Endothelial cell of umbilical vein (primary cell): ENCODE measurements at places on chromosomes 12 and 14.

DNA sequence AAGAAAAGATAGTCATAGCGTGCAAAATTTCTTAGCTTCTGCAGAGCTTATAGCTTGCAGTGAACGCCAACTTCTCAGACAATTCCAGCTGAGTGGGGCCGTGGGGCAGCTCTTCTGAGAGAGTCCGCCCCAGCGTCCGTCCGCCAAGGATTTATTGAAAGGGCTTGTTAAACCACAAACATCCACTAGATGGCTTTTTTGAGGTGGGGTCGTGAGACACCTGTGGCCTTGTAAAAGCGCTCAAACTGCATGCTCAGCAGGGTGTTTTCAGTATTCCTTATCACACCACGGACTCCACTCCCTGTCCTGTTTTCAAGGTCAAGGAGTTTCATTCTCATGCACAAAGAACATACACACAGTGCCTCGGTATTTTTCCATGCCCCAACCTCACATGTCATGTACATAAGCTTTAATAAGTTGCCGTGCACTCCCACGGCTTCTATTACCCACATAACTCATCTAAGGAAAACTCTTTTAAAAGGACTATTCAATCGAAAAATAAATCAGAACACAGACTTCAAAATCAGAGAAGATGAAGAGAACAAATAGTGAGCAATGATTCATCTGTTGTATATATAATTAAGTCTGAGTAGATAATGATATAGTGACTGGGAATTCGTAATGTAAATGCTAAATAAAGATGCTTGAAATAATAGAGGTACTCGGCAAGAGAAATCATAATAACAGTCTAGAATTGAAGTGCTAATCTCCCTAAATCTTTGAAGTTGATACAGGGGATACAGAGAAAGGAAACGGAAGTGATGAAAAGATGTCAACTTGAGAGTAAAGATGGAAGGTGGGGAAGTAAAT lies 46.7 kb downstream of the WBP11 start:
- no peak for DNase-seq

- no peak for DNase-seq
Observed at GRCh38 chr14:103581954-103582703, 19.4 kb downstream of the COA8 start.

DNA sequence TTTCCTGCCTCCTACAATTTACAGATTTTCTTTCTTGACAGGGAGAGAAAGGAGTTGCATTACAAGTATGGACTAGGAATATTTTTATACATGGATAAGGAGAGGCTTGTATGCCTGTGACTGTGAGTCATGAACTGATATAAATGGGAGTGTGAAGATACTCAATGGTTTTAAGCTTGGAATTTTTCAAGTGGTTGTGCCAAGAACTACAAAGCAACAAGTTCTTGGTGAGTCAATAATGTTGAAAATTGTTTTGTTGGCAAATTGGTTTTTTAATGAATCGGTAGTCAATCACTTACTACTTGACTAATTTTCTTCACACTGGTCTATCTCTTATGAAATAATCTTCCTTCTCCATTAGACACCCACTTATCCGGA lies 58.9 kb upstream of the HMGA2 start:
- peak; percentile 54 for DNase-seq

GRCh38 chr14:70698288-70698687 lies 56.6 kb downstream of the TTC9 start:
- DNase-seq = no peak

- peak; percentile 61 for DNase-seq
Observed at GRCh38 chr14:20632831-20633691, 8.4 kb downstream of the OR6S1 start.

GRCh38 chr14:79334272-79334671 lies 877.0 kb downstream of the DIO2 start:
- DNase-seq = no peak

- DNase-seq = peak; percentile 85
Observed at GRCh38 chr14:22099942-22100763, 426.5 kb upstream of the OR4E1 start.

- no peak for DNase-seq
Observed at GRCh38 chr14:88473791-88474190, 81.0 kb downstream of the PTPN21 start.

DNA sequence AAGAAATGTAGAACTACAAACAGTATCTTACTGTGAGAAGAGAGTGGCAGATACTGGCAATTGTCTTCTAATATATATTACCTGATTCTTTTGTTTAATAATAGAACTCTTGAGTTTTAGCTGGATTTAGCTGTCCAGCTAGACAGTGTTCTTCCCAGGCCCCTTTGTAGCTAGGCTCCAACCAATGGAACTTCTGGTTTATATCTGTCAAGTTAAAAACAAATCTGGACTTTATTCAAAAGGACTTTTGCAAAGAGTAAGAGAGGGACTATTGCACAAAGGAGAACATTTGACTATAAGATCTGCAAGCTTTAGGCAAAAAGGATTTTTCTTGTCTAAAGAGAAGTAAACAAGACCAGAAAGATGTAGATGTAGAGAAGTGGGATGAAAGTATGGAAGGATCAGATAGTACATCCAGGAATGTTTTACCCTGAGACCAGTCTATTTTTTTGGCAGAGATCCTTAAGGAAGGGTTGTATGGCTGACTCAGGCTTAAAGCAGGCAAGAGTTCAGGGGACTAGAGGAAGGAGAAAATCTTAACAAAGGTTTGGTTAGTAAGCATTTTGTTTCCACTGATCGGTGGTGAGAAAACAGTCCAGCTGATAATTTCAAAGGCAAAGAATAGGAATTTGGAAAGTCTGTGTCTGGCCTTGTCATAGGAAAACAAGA lies 111.1 kb upstream of the PLEKHA5 start:
- peak; percentile 70 for DNase-seq

DNA sequence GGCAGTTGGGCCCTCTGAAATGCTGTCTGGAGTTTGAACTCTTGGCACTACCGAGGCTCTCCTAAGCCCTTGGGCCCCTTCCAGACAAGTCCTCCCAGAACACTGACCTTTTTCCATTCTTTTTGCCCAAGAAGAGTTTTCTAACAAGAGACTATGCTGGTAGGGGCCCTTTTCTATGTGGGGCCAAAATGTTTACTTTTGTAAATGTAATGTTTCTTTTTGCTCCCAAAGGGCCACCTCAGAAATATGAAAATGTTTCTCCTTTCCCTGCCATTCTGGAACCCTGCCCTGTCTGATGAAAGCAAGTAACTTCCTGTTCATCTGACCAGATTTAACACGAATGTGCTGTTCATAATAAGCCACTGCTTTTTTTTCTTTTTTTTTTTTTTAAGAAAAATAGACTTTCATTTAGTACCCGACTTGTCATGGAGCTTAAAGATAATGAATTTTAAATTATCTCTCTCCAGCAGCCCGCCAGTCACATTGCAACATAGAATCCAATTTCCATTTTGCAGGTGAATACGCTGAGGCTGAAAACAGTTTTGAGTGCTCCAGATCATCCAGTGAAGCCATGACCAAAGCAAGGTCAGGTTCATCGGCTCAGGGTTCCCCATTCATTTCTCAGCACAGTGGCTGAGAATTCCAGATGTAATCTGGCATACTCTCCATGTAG lies 169.9 kb downstream of the DPF3 start:
- peak; percentile 23 for DNase-seq

- DNase-seq = no peak
Observed at GRCh38 chr12:54522243-54522642, 24.7 kb downstream of the NCKAP1L start.

DNA sequence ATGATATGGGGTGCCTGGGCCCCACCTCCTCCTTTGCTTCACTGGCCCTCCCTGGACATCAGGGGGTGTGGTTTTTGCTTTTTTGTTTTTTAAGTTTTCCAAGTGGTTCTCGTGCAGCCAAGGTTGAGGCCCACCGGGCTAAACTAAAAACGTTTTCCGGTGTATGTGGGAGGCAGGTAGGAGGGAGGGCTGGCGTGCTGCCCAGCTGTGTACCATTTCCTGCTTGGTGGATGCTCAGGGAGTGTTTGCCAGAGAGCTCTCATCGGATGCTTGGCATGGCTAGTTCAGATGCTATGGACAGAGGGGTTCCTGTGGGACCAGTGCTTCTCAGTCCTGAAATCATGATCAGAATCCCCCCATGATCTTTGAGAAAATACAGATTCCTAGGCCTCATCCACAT lies 246.4 kb downstream of the CACNA1C start:
- DNase-seq = no peak

DNA sequence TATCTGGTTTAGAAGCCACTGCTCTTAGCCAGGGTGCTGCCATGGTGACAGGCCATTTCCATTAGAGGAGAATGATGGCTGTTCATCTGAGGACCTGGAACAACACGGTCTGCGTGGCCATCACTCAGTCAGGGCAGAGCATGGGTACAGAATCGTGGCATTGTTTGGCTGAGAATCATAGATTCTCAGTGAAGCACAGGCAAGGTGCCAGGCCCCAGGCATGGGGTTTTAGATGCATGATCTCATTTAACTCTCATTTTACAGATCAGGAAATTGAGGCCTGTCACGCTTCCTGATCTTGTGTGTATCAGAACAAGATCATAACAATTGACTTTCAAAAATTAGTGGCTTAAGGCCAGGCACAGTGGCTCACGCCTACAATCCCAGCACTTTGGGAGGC lies 26.8 kb upstream of the IRF2BPL start:
- DNase-seq = peak; percentile 93

GRCh38 chr14:36268121-36268520 lies 52.3 kb downstream of the MBIP start:
- no peak for DNase-seq

DNA sequence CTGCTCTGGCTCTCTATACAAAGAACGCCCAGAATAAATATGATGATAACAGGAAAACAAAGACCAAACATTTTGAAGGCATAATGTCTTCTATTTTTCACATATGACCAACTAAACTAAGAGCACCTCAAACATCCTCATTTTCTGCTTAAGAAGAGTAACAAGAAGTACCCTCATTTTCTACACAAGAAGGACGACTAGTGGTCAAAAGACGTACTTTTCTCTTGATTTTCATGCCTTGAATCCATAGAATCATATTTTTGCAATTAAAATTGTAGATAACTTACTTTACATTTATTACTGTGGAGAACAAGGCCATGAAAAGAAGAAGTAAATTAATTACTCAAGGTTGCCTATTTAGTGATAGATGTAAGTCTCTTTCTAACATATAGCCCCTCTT lies 358.6 kb downstream of the DUSP6 start:
- peak; percentile 84 for DNase-seq

DNA sequence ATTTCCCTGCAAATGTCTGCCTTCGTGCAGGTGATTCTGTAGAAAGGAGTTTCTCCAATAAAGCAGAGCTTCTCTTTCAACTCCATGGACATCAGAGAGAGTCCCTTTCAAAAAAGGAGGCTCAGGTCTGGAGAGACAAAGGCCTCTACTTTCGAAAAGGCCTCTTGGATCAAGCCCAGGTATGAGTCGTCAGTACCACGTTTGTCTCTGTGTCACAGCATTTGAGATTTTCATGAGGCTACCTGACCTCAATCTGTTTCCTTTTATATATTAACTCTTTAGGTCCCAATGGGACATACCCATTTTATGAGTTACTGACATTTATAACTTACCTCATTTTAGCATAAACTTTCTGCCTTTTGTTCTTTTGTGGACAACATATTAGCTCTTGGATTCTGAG lies 290.8 kb downstream of the RPAP3 start:
- no peak for DNase-seq

DNA sequence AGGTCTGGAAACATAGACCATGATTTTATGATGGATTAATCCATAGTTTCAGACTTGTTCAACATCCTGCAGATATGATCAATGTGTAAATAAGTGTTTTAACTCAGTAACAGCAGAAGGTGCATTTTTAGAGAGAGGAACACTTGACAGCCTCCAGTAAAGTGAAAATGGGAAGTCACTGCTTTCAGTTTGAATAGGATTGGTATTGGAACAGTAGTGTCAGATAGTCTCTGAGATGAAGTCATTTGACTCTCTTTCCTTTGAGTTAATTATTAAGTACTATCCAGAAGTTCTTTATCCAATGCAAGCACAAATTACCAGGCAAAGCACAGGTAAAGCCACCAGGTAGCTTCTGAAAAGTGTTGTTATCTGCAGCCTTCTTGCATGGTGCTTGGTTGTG lies 14.5 kb upstream of the NAV3 start:
- DNase-seq = no peak

DNA sequence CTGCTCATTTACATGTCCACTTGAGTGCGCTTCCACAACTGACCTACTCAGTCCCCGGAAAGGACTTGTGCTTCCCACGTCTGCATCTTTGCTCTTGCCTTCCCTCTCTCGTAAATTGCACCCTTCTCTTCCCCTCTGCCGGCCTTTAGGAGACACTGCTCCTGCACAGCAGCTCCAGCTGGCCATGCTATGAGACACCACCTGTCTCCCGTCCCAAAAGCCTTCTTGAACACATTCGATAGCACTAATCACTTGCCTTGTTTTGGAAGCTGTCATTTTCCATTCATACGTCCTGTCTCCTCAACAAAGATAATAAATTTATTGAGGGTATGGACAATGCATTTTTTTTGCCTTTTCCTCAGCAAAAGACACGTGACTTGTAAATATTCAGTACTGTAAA lies 15.7 kb upstream of the KCNA1 start:
- DNase-seq = no peak

DNA sequence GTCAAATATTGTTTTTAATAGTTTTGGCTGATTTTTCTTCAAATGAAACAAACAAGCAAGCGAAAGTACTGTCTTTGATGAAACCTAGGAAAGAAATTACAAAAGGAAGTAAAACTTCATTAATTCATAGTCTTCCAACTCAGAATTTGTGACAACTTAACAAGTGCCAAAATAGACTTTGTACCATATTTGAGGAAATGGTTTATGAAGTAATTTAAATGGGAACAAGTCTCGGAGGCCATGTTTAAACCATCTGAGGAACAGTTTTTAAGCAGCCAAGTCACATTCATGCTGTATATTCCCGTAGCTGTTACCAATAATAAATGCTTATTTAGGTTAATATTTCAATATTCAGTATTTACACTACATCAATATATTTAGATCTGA lies 745 bp upstream of the ARHGDIB start:
- peak; percentile 58 for DNase-seq

DNA sequence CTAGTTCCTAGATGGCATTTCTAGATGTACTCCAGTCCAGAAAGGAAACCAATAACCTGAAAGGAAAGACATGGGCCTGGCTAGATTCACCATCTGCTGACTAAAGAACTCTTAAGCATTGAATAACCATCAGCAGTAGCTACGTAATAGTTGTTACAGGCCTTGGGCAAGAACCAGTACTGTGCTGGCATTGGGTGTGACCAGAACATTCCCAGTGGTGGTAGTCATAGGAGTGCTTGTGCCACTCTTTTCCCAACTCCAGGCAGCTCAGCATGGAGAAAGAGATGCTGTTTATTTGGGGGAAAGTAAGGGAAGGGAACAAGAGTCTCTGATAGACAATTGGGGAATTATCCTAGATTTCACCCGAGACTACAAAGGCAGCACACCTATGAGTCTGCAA lies 333.3 kb downstream of the SLC16A7 start:
- DNase-seq = no peak

DNA sequence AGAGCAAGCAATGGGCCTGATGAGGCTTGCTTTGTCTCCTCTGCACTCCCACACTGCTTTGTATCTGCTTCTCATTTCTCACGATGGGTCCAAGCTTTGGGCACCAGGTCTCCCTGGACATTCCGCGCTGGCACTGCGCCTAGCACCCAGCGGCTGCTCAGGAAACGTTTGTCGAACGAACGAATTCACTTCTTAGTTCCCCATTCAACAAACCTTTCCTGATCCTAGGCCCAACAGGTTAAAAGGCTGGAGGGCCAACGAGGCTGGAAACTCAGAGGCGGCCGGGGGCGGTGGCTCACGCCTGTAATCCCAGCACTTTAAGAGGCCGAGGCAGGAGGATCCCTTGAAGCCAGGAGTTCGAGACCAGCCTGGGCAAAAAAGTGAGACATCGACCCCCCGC lies 1.0 kb upstream of the GLRX5 start:
- no peak for DNase-seq

- DNase-seq = peak; percentile 57
Observed at GRCh38 chr14:32576088-32576795, 247.1 kb downstream of the AKAP6 start.
